NCI-H1930 (cell line): ENCODE measurements at places on chromosomes 1 and 21.

DNA sequence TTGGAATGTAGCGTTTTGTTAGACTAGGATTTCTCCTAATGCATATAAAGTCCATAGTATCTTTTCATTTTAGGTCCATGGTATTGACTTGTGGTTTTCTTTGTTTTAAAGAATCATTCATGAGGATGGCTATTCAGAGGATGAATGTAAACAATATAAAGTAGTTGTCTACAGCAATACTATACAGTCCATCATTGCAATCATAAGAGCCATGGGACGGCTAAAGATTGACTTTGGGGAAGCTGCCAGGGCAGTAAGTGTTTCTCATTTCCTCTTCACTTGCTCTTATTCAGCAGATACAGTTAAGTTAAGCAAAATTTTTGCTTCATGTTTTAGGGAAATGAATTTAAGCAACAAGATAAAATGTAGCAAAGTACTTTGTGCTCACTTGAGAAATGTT lies 25.4 kb downstream of the GNAI3 start:
- no peak for DNase-seq

GRCh38 chr21:32240851-32241687 lies 37.8 kb downstream of the MIS18A start:
- no peak for DNase-seq

GRCh38 chr1:192756847-192757246 lies 52.0 kb upstream of the RGS2 start:
- no peak for DNase-seq

DNA sequence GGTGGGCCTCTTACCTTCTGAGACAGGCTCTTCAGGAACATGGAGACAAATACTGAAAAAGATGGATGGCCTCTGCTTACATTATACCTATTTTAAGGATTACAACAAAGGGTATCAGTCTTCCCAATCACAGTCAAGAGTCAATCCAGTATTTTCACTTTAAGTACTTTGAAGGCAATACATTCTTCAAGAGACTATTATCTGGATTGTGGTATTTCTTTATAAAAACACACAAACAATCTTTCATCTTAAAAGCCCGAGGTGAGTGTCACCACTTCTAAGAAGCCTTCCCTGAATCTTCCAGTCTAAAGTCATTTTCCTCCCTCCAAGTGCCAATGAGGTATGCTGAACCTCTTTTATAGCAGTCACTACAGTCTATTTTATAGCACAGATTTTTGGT lies 45.3 kb downstream of the WASF2 start:
- DNase-seq: no peak

- no peak for DNase-seq
Measured at GRCh38 chr1:43611950-43612349, 38.0 kb upstream of the KDM4A start.

- no peak for DNase-seq
Measured at GRCh38 chr1:241343956-241344355, 13.0 kb downstream of the RGS7 start.

DNA sequence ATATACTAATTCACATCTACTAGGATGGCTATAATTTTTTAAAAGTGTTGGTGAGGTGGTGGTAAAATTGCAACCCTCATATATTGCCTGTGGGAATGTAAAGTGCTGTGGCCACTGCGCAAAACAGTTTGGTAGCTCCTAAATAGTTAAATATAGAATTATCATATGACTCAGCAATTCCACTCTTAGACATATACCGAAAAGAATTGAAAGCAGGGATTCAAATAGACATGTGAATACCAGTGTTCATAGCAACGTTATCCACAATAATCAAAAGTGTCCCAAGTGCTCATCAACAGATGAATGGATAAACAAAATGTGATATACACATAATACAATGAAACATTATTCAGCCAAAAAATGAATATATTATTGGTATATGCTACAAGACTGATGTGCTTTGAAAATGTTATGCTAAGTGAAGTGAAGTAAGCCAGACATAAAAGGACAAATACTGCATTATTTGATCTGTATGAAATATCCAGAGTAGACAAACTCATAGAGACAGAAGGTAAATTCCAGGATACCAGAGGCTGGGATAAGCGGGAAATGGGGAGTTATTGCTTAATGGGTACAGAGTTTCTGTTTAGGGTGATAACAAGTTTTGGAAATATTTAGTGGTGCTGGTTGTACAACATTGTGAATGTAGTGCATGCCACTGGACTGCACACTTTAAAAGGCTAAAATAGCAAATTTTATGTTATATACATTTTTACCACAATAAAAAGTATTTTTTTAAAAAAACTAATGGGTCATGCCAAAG lies 342.5 kb downstream of the SEC16B start:
- no peak for DNase-seq

GRCh38 chr1:230163205-230163604 lies 96.2 kb downstream of the GALNT2 start:
- no peak for DNase-seq

DNA sequence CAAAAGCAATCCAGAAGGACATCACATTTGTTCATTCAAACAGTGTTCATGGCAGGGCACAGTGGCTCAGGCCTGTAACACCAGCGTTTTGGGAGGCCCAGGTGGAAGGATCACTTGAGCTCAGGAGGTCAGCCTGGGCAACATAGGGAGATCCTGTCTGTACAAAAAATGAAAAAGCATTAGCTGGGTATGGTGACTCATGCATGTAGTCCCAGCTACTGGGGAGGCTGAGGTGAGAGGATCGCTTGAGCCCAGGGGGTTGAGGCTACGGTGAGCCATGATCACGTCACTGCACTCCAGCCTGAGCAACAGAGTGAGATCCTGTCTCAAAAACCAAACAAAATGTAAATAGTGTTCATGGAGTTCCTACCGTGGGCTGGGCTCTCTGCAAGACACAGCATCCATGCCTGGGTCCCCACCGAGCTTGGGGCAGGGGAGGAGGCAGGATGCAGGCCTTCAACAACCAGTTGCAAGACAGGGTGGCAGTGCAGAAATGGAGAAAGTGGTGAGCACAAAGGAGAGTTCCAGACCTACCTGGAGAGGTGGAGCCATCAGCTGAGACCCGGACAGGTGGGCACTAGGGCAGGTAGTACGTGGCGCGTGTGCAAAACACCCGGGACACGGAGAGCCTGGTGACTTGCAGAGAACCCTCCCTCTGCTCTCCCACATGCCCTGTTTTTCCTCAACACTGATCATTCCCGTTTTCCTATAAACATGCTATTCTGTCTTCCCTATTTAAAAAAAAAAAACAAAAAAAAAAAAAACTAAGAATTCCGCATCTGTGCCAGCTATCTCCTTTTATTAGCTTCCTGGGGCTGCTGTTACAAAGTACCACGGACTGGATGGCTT lies 138.9 kb downstream of the TOMM20 start:
- DNase-seq: no peak

GRCh38 chr1:22847249-22847648 lies 125.4 kb downstream of the LACTBL1 start:
- no peak for DNase-seq

- DNase-seq: no peak
Measured at GRCh38 chr1:196690582-196690981, 38.7 kb downstream of the CFH start.

DNA sequence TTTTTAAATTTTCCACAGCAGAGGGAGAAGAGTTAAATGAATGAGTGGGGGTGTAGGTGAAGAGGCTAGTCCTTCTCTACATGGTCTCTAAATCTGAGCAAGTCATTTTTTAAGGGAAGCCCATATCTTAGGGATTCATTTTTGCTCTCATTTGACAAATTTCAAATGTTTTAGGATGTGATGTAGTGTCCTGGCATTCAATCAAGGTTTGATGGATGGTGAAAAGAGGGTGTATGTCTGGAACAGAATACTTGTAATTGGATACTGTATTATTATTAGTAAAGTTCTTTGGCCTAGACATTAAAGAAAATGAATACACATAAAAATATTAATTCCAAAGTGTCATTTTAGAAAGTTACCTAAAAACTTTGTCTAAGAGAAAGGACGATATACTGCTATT lies 167.8 kb upstream of the PTBP2 start:
- no peak for DNase-seq

GRCh38 chr21:21076491-21076890 lies 78.3 kb downstream of the NCAM2 start:
- DNase-seq: no peak

DNA sequence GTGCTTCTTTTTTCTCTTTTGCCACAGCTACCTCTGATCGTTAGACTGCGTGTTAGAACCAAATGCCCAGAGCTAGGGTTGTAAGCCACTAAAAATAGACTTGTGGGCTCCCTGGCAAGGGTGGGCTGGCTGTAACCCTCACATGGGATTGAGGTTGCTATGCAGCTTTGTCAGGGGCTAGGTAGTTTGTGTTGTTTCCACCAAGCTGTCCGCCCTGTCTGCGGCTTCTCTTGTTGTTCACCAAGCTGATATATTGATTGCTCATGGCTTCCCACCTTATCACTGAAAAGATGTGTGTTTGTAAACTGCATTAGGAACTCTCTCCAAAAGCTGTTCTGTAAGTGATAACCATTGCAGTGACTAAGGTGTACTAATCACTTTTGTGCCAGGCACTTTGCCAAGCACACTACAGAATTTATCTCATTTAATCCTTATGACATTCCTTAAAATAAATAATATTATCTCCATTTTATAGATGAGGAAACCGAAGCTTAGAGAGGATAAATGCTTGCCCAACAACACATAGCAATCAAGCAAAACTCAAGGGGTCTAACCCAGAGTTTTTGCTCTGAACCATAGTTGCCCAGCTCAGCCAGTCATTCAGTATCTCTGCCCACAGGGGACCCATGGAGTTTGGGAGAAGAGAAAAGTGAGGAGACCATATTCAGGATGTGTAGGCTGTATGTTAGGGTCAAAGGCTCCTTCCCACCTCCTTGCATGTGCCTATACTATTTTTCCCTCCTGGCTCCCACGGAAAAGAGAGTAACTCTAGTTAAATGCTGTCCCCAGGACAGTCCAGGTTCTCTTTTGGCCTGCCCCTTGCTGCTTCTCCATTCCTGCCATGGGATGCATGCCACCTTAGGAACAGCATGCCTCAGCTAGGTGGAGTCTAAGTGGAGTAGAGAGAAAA lies 42.2 kb upstream of the TARBP1 start:
- DNase-seq: no peak

DNA sequence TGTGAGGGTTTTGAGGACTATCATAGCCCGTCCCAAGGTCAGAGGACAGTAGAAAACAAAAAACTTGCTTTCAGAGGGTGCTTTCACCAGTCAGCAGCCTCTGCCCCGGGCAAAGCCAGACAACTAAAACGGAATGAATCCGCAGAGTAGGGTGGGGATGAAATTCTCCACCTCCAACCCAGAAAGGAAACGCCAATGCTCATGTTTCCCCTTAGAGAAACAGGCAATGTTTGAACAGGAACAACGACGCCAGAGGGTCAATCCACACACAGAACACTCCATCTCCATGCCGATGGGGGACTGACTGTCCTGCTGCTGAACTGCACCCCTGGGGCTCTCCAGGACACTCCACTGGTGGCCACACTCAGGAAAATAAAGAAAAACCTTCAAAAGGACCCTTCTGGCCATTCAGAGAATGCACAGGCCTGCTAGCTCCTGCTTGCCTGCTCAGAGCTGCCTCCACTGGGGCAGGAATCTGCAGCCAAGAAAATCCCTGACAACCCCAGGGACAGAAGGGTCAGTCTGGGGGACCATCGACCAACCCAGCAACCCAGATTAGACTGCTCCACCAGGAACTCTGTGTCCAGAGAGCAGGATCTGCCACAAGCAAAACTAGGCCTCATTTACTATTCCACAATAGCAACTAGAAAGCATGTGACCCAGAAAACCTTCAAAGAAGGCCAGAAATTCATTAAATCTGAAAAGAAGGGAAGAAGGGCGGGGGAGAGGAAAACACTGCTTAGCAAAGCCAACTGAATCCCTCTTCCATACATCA lies 116.0 kb downstream of the TOMM20 start:
- DNase-seq: no peak

DNA sequence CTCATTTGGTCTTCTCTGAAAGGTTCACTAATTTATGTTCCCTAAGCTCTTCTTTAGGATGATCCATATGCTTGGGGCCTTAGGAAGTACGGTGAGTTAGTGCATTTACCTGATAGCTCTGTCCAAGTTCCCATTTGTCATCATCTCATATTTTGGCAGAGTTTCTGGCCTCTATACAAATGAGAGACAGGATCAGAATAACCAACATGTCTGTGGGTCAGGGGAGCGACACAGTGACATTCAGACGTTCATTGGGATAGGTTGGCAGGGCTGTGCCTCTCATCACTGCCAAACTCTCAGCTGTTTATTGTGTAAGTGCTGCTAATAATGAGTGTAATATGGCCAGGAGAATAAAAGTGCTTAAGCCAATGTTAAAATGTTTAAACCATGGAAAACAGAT lies 561.1 kb upstream of the ZRANB2 start:
- DNase-seq: no peak

DNA sequence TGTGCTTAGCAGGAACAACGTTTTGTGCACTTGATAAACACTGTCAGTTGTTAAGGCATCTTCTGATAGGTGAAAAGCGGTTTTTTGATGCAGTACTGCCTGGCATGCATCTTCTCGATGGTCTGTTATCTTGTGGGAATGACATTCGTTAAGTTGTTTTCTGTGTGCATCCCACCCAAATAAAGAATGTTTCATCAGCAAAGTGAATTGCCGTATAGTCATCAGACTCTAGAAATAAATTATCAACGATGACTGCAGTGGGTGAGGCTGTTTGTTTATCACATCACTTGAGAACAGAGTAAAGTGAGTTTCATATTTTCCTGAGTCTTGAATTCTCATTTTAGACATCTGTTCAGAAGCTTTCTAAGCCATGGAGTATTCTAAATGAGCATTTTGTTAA lies 34.1 kb downstream of the NFIA start:
- no peak for DNase-seq

- DNase-seq: no peak
Measured at GRCh38 chr1:25898223-25899015, 7.8 kb downstream of the STMN1 start.

- DNase-seq: no peak
Measured at GRCh38 chr1:12113433-12114339, 50.6 kb downstream of the TNFRSF8 start.

DNA sequence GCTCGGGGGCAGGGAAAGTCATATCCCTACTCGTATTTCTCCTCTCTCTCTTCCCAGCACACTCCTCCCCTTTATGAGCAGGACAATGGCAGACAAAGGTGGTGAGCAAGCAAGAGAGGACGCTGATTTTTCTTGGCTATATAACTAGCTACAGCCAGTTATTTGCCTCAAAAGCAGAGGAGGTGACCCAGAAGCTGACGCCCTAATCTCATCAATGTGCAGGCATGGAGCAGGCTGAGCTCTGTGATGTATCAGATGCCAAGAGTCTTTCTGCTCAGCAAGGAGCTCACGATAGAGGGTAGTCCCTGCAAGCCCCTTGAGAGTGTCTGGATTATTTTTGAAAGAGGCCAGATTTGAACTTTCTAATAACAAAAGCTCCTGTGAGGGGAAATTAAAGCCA lies 75.5 kb downstream of the ASTN1 start:
- DNase-seq: no peak
